ENCODE measurements at places on chromosomes 6 and 20.

DNA sequence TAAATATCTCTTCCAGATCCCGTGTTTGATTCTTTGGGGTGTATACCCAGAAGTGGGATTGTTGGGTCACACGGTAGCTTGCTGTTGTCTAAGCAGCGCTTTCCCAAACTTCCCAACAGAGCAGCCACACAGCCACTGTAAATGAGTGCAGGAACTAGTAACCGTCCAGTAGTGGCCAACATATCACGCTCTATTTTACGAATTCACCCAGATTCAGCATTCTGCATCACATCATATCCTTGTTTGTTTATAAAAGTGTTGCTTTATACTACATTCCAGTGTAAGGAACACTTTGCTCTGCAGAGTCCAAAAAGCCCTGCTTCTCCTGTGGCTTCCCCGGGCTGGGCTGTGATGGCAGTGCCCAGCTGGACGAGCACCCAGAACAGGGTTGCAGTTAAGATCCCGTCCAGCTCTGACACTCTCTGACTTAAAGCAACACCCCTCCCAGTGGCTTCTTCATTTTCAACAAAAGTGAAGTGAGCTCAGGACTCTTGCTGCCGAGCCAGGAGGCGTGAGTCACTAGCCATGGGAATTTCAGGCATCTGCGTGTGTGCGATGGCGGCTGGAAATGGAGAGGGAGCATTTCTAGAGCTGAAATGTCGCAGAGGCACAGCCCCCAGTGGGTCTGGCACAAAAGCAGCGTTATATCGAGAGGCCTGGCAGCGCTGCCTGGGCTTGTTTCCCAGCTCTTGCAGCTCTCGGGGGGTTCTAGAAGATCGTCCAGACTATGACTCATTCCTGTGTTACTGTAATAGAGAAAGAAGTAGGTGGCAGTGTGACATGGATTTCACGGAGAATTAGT lies 216.3 kb upstream of the ECI2 start:
- DNase-seq: peak; percentile 86

DNA sequence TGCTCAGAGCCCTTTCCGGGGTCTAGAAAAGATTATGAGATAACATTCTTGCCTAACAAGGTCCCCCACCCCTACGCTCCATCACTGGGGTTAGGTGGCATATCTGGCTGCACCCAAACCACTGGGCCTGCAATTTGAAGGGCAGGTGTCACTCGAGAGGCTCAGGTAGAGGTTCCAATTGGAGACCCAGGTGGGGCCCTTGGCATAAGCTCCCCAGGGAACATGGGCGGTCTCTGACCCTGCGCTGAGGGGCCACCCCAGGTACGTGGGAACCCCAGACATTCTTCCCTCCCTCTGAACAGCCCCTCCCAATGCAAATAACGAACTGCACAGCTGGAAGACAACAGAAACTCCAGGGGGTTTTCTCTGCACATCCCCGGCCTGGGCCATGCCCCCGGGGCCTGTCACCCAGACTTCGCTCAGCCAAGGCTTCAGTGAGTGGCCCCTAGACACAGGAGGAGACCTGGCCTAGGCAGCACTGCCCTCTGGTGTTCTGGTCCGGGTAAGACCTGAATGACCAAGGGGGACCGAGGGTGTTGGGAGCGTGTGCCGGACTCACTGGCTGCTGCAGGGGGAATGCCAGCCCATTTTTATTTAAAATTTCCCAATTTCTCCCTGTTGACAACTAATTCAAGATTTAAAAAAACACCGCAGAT lies 47.5 kb downstream of the DSTN start:
- DNase-seq: no peak

DNA sequence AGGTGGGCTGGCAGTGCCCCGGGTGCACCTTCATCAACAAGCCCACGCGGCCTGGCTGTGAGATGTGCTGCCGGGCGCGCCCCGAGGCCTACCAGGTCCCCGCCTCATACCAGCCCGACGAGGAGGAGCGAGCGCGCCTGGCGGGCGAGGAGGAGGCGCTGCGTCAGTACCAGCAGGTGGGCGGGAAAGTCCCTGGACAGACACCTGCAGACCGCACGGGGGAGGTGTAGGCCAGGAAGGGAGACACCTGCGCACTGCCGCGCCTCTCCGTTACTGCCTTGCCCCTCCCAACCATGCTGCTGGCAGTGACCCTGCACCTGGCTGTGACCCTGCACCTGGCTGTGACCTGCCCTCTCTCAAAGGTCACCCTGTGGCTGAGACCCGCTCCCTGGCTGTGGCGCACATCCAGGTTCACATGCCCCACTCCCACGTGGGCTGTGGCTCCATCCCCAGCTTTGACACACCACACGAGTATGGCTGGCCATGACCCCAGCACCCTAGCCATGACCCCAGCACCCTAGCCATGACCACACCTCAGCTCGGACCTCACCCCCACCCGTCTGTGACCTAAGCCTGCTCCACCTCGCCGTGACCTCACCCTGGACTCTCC lies 11.6 kb downstream of the RBCK1 start:
- no peak for DNase-seq

- DNase-seq: peak; percentile 13
Measured at GRCh38 chr6:117264692-117265409, 507 bp upstream of the VGLL2 start.

- DNase-seq: peak; percentile 41
Measured at GRCh38 chr6:106927531-106928398, 46.8 kb downstream of the CD24 start.

GRCh38 chr6:157107915-157108651 lies 215.2 kb downstream of the TMEM242 start:
- DNase-seq: peak; percentile 98
